SK-N-SH (cell line): ENCODE measurements at places on chromosomes 5 and 9.

GRCh38 chr5:43036409-43036808 is 3.7 kb downstream of the ANXA2R start:
- DNase-seq, result no peak

DNA sequence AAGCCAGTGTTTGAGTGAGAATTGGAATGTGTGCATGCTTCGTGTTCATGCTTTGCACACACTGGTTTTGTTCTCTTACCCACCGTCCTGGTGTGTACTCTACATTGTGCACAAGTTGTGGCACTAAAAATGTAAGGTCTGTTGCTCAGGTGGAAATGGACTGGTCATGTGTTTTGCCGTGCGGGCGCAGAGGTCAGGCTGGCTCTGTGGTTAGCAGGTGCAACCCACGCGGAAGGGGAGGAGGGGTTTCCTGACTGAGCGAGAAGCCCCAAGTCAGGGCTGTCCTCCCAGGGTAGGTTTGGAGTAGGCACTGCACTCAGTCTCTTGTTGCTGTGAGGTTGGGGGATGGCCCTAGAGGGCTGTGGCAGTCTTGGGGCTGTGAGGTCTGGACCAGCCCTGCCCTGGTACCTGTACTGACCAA is 86.6 kb downstream of the EHMT1 start:
- no peak for DNase-seq

- DNase-seq, result no peak
Measured at GRCh38 chr9:99466781-99467180, 244.7 kb downstream of the SEC61B start.

DNA sequence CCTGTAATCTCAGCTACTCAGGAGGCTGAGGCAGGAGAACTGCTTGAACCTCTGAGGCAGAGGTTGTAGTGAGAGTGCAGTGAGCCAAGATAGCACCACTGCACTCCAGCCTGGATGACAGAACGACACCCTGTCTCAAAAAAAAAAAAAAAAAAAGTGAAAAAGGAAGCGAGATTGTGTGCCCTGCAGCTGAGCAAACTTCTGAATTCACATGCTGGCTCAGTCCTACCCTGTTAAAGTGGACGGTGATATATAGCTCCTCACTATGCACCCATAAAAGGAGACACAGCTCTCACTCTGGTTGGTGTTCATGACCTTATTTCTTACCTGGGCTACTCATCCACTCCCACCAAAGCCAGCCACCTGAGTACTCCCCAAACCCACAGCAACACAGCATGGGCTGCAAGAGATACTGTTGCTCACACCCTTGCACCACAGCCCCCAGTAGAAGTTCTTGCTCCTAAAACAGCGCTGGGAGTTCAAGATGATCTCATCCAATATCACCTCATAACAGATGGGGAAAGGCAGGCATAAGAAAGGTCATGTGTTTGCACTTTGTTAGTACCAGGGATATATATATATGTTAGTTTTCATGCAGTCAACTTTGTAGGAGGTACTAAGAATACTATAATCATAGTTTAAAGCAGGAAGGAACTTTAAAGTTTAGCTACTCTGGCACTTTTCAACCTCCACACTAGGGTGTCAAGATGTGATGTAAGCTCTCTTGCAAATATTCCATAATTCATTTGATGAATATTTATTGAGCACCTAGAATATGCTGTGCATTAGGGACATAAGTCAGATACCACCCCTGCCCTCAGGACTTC is 4.0 kb downstream of the TTLL11 start:
- no peak for DNase-seq

- DNase-seq, result no peak
Measured at GRCh38 chr9:130241198-130241535, 24.4 kb upstream of the HMCN2 start.

DNA sequence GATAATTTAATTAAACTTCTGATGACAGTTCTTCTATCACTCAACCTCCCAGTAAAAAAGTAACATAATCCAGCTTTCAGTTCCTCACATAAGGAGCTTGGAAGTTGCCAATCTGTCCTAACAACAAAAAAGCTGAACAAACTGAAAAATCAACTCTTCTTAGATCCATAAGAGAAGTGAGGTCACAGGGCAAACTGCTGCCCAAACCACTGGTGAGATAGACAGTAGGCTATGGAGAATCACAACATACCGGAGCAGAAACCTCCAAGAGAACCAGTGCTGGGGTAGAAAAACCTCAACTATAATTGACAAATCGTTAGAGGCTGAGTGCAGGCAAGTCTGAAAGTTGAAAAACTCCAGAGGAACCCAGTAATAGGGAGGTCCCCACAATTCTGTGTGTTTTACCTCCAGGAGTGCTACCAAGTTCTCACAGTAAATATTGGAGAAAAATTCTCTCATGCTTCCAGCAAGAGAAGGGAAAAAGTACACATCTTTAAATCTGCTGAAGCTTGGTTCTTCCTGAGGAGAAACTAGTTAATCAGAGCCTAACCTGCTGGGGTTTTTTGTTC is 300.0 kb downstream of the PDE4D start:
- DNase-seq, result no peak

DNA sequence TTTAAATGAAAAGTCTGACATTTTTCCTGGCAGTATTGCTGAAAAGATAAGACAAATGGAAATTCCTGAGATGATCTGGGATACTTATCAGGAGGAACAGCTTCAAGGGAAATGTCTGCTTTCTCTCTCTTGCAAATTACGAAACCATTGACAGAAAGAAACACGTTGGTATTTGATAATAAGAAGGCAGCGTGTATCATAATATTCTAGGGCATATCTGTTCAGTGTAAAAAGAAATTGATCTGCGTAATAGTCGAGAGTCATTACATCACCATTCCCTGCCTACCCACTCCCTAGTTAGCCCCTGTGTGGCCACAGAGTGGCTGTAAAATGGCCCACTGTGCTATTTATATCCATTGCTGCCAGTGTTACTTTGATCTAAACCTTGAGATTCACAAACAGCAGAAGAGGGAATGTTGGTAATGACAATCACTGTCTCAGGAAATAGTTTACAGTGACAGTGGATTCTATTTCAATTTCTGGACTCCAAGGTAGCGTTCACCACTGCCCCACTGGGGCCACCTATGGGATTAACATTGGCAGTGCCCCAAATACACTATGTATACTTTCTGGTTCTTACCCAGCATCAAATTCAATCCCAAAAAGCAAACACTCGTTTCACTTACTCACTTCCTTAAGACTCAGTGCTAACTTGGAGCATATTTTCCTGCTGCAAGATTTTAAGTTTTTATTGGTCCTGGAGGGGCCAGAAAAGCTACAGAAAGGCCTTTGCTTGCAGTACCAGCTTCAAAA is 133.4 kb upstream of the GAS1 start:
- DNase-seq, result peak; percentile 67

DNA sequence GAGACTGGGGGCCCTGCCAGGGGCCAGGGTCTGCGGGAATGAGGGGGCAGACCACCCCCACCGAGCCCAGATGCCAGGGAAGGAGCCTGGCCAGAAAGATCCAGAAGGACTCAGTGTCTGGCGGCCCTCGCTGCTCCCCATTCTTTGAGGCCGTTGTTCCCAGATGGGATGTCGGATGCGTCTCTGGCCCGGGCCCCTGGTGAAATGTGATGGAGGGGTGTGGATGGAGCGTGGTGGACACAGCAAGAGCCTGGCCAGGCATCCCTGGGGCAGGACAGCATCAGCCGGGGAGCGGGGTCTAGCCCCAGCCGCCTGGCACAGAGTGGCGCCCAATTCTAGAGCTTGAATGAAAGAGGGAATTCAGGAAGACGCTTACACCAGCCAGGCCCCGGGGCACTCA is 46.2 kb upstream of the NKD2 start:
- peak; percentile 20 for DNase-seq
